ENCODE measurements at places on chromosomes 16 and 17. TPM values are rescaled to one million over a fixed set of nuclear protein-coding genes. Genes with fewer than 3 reads are reported as not detected.

DNA sequence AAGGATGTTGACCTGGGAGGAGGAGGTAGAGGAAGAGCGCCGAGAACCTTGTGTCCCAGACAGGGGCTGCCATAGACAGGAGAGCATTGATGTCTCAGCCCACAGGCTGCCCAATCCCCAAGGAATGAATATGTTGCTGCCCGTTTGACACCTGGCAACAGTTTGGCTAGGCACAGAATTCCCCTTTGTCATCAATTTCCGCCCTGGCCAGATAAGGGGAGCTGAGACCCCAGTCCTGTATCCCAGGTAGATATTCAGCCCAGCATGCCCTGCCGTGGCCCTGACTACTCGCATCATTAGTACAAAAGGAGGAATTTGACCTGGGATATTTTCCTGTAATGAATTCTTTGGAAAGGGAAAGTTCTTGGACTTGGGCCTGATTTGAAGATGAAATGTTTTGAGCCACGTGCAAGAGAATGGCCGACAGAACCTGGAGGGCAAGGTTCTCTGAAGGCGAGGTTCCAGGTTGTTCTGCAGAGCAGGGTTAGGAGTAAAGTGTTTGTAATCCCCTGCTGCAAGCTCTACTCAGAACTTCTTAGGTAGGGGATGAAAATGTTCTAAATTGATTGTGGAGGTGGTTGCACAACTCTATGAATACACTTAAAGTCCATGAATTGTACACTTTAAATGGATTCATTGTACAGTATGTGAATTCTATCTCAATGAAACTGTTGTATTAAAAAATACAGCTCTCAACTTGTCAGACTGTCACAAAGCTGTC is 108.8 kb downstream of the SOCS1 start:
- no peak for DNase-seq
- H3K4me3 ChIP-seq, result no peak overlapping the region
- H3K36me3 ChIP-seq, result no peaks in the 10 kb centered on the region
- no peaks in the 10 kb centered on the region for H3K27me3 ChIP-seq
- H3K4me1 ChIP-seq, result peaks cover 25% of the 10 kb centered on the region

DNA sequence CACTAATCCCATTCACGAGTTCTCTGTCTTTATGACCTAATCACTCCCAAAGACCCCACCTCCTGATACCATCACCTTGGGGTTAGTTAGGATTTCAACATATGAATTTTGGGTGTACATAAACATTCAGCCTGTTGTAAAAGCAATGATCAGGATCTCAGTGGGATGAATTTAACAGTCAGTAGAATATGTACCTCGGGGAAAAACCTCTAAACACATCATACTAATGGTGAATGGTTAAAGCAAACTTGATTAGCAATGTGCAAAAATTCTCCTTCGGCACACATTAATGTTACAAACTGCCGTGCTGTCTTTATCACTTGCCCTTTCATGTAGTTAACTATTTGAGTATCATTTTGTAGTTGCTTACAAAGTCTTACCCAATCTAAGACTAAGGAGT is 10.2 kb downstream of the RNF112 start:
- no peaks in the 10 kb centered on the region for H3K36me3 ChIP-seq
- H3K4me3 ChIP-seq, result no peak overlapping the region
- peaks cover 15% of the 10 kb centered on the region for H3K4me1 ChIP-seq
- H3K27me3 ChIP-seq, result no peaks in the 10 kb centered on the region
- no peak overlapping the region for H3K27ac ChIP-seq

- no peak for DNase-seq
- H3K4me3 ChIP-seq, result no peak overlapping the region
- H3K27ac ChIP-seq, result no peak overlapping the region
Observed at GRCh38 chr17:50785946-50786570, 18.7 kb upstream of the ANKRD40CL start.

Gene ACSM2B
- not detected for total RNA-seq

Gene SEBOX
- total RNA-seq, result not detected
